ENCODE measurements at places on chromosomes 7 and 10.
A peak's percentile ranks its signal among the peaks of the same experiment; 100 is the strongest.

DNA sequence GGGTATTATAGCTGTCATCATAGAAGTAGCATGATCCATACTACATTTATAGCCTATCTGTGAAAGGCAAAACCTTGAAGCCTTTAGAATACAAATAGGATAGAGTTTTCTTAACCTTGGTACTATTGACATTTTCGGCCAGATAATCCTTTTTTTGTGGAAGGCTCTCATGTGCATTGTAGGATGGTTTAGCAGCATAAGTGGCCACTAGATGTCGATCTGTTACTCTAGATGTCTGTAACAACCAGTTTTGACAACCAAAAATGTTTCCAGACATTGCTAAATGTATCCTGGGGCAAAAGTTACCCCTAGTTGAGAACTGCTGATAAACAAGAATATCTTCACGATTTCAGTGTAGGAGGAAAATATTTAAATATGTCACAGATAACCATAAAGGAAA lies 319.4 kb upstream of the GALNT17 start:
- DNase-seq = no peak

- no peak for DNase-seq
Measured at GRCh38 chr10:13315361-13315760, 15.5 kb upstream of the PHYH start.

GRCh38 chr10:133528296-133528844 lies 1.2 kb downstream of the CYP2E1 start:
- DNase-seq = no peak

DNA sequence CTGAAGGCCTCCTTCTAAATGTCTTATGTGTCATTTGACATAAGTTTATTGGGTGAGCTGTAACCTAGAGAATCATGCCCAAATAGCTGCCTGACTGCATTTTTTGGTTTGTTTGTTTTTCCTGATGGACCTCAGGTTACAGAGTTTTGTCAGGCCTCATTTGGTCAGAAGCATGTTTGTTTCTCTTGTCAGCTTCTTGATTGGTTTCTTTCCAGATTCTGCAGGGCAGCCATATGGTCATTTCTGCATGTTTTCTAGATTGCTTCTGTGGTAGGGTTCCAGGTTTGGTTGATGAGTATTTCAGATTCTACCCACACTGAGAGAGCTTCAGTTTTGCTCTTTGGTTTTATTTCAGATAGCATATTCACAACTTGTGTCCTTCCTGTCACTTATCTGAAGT lies 28.0 kb downstream of the GLCCI1 start:
- DNase-seq = no peak

- no peak for DNase-seq
Measured at GRCh38 chr10:119140603-119141245, 24.8 kb downstream of the SFXN4 start.

GRCh38 chr10:65891073-65891981 lies 1034.5 kb upstream of the LRRTM3 start:
- DNase-seq = no peak

DNA sequence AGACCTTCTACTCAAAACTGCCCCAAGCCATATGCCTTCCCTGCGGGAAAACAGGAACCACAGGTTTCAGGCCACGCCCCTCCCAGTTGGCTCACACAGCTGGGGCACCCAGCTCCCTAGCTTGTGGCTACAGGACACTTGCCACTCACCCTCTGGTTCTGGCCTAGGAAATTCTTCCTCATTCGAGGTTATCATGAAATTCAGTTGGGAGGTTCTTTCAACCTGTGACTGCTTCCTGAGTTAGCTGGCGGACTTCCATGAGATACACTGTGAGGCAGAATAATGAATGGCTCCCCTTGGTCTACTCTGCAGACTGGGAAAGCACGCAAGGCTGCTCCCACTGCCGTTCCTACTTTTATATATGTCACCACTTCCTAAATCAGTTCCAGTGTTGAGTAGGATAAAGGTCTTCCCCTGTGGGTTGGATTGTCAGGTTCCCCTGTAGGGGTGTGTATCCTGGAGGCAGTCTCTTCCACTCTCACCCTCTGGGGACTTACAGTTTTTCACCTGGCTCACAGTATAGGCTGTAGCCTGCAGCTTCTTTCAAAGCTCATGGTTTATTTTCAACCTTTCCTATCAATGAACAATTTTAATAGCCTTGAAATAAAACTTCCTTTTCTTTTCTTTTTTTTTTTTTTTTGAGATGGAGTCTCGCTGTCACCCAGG lies 37.0 kb downstream of the GPR22 start:
- DNase-seq = peak; percentile 69

All from suppressor macrophage treated with lipopolysaccharide for 4 hours (primary cell).